Keratinocyte (primary cell): ENCODE measurements at places on chromosomes 4 and X.

DNA sequence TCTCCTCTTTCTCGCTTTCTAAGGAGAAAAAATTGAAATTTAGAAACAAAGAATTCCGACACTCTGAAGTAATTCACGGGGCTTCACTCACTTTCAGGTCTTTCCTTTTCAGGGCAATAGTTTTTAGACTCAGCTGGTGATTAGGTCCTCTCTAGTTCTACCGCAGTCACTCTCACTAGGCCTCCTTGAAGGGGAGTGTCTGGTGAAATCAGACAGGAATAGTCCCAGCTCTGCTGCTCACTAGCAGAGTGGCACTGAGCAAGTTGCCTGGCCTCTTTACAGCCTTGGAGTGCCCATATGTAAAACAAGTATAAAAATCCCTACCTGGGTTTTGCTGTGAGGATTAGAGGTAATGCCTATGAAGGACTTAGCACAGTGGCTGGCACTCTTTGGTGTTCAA is 64.1 kb downstream of the NEUROG2 start:
- DNase-seq = no peak

DNA sequence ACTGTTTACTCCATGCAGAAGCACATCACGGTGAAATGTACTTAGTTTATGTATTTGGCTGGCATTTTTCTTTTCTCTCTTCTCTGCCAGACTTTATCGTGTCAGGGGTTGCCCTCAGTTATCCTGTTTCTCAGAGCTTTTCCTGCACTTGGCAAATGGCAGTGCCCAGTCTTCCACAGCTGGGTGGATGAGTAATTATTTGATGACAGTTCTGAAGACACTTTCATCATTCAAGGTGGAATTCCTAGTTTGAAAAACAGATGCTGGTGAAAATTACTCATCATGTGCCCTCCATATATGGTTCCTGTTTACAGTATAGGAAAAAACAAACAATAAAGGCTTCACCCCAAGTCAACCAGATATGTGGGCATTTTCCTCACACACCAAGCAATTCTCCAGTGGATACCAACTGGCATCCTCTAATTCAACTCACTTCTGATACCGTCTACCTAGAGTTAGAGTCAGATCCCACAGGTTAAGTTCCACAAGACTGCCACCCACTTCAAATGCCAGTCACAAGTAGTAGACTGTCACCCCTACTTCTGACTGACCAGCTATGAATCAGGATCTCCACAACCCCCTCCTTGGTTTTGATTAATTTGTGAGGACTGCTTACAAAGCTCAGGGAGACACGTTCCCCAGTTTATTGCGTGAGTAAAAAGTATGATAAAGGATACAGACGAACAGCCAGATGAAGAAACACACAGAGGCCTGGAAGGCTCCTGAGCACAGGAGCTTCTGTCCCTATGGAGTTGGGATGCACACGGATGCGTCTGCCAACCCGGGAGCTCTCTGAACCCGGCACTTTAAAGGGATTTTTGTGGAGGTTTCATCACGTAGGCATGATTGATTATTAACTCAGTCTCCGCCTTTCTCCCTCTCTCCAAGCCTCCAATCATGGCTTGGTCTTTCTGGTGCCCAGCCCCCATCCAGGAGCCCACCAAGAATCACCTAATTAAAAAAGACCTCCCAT is 72.9 kb downstream of the CLDN34 start:
- DNase-seq = no peak

GRCh38 chr4:109755656-109756055 is 25.8 kb upstream of the PLA2G12A start:
- DNase-seq = no peak

DNA sequence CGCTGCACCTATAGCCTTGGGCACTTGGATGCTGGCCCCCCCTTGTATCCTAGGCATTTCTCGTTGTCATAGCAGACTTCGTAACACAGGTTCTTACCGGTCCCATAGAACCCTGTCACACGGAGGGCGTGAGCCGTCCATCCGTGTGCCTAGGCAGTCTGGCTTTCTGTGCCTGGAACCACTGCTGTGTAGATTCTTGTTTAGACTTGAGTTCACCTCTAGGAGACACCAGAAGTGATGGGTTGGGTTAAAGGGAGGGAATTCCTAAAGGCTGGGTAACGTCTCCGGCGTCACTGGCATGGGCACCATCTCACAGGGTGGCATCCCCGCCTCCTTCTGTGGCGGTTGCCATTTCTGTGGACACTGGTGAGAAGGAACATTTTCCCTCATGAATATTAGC is 13.5 kb upstream of the NKX1-1 start:
- DNase-seq = no peak

- DNase-seq = peak; percentile 1
These were observed 833.9 kb upstream of the PRKX start for GRCh38 chrX:4547213-4547836.

DNA sequence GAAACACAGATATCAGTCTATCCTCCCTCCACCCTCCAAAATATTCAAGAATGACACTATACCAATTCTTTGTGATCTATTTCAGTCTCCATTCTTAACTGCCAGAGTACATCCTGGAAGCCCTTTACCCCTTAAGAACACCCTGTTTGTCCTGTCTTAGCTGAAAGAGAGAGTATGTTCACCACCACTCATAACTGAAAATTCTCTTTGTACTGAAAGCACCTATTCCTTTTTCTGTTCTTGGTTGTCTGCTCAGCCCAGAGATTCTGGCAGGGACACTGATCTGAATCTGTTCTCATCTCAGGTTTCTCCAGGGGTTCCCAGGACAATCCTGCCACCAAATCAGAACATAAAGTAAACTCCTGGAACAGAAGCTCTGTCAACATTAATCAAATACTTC is 25.4 kb upstream of the EREG start:
- no peak for DNase-seq

DNA sequence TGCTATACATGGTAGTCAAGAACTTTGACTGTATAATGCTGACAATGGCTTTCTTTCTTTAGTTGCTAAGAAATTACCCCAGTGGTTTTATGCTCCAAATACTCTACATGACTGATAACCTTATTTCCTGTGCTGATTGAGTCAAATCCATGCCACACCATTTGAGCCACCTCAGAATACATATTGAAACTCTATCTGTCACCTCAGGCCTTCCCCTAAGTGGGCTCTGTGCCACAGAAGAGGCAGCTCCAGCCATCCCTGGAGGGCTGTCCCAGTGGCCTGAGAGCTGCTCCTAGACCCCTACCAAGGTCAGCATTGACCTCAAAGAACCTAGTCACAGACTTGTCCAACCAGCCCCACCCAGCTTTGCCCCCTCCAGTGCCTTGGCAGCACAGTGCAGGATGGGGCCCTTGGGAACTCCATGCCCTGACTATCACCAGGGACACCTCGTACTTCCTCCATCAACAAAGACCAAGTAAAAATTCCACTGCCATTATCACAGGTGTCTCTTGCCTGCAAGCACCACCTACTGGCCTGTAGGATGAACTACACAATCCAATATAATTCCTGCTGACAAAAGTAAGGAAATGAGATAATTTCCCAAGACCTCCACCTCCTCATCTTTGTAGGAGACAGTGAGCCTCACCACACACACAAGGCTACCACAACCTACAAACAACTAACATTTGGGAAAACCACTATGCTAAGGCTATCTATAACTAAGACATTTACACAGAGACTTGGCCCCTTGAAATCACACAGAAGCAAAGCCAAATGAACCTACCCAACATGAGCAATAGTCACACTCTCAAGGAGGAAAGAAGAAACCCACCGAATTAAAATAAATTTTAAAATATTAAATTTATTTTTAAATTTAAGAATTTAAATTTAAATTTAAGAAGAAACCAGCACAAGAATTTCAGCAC is 239.9 kb downstream of the NKX6-1 start:
- no peak for DNase-seq

GRCh38 chr4:176358083-176358469 is 38.3 kb downstream of the SPCS3 start:
- no peak for DNase-seq

- no peak for DNase-seq
These were observed 19.7 kb upstream of the GRPR start for GRCh38 chrX:16103625-16104024.

GRCh38 chrX:2134782-2135181 is 366.0 kb downstream of the DHRSX start:
- no peak for DNase-seq

DNA sequence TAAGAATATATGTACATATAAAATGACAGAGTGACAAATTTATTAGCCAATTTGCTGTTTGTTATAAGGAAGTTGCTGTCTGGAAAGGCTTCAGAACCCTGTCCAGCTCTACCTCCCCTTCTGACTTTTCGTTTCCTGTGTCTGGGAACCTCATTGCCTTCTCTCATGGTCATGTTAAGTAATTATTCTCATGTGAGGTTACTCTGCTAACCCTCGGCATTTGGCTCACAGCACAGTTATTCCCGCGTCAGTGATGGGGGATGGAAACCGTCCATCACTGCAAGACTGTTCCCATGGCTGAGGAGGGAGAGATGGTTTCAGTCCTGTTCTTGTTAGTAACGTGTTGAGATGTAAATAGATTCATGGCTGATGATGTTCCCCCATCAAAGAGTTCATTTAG is 11.9 kb downstream of the EDNRA start:
- no peak for DNase-seq

DNA sequence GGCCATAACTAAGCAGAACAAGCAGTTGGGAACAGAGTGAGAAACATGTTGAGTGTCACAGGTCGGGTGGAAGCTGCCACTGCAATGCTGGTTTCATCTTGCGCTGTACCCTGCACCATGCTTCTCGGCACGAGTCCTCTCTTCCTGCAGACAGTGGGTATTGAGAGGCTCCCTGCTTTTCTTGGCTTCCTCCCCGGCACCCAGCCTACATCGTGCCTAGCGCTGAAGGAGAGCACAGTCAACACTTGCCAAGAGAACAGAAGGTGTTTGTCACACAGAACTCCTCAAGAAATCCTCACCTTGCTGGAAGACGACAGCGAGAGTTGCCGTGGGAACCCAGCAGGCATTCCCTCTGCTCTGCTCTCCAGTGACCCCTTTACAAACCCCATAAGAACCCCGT is 53.6 kb downstream of the EVC2 start:
- DNase-seq = no peak

DNA sequence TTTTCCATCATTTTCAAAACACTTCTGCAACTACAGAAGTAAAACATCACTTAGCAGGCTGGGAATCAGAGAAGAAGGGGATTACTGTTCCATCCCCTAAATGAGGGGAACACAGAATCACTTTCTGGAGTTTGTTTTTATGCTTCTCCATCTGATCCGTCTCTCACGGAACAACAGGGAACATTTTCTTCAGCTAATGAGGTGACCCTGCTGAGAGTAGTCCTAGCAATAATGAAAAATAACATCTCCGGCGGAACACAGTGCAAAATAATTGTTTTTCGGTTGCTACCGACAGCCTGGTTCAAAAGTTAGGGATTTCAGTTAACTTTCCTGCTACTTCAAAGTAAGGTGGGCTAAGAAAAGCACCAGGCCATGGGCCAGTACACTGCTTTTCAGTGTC is 322.9 kb downstream of the UNC5C start:
- no peak for DNase-seq

DNA sequence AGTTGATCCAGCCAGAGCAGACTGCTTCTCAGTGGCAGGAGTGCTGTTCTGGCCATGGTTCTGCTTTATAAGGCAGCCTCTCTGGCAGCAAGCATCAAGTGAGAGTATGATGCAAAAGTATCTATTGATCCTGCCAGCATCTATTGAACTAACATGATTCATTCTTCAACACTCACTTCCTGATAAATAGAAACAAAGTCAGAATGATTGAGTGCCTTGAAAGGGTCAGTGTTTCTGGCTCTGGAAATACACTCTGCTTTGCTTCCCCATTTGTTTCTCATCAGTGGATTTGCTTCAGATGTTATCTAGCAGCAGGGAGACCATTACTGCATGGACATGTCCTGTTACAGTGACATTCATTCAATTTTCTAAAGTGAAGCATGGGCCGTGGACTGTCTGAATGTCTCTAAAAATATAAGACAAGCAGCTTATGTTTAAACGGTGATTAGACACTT is 66.2 kb upstream of the FRAS1 start:
- no peak for DNase-seq

- no peak for DNase-seq
These were observed 243.3 kb downstream of the CBR4 start for GRCh38 chr4:168766604-168767316.

DNA sequence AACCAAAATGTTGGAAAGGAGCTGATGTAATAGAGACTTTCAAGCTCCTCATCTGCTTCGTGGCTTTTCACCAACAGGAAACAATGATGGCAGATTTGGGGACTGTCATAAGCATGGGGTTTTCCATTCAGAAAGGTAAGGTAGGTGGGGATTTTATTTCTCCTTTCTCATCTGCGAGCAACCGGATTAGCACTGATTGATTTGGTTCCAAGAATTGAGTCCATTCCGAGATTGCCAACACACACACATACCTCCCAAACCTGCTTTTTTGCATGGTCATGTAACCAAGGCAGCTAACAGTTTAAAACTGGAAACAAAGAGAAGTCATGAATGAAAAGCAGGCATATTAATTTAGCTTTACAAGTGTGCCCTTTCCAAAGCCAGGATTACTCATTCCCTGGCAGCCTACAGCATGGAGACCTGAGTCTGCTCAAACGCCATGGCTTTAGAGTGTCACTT is 63.0 kb upstream of the LNX1 start:
- DNase-seq = no peak

DNA sequence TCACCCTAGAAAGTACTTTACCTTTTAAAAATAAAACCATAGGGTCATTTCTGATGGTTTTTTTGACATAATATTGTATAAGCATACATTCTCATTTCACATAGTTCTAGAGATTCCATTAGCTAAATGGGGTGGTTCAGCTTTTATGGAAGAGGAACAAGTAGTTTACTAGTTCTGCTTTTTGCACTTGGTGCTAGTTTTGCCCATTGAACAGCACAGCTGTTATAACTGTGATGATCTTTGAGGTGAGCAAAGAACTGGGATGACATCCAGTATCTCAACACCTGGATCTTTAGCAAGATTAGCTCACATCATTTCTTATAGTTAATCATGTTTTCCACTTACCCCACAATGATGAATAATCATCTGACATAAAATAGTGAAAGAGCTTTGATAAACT is 40.9 kb downstream of the MOB1B start:
- no peak for DNase-seq

GRCh38 chrX:86028681-86029080 is 18.7 kb downstream of the CHM start:
- no peak for DNase-seq

DNA sequence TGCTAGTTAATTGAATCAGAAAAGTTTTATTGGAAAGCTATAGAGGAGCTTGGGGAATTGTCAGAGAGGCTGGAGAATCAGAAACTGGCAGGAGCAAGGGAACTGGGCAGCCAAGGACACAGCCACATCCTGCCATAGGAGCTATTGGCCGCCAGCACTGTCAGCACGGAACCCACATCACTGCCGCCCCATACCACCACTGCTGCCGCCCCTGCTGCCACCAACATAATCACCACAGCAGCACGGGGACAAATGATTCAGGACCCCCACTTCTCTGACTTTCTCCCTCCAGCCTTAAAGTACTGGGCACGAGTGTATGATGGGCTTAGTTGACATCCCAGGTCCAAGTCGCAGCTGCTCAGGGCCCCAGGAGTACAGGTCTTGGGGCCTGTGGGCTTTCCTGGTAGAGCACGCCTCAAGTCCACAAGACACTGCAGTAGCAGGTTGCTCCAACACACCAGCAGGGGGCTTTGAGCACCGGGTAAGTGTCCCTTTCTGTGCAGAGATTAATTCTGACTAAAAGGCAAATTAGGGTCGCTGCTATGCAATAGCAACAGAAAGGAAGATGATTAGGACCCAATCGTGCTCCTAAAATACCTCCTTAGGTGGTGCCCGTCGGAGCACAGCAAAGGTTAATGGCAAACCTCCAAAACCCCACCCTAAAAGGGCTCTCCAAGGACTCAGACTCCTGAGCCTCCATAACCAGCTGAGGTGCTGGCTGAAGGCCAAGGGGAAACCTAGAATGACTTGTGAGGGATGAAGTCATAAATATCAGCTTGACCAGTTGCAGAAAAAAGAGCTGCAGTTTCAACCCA is 6.9 kb downstream of the PJA1 start:
- DNase-seq = no peak
